Stimulated activated CD8-positive, alpha-beta memory T cell treated with anti-CD3 and anti-CD28 coated beads, Interleukin-7, amount 100 ng/mL, for 1 hour (primary cell): ENCODE measurements at places on chromosomes 7 and 10.

DNA sequence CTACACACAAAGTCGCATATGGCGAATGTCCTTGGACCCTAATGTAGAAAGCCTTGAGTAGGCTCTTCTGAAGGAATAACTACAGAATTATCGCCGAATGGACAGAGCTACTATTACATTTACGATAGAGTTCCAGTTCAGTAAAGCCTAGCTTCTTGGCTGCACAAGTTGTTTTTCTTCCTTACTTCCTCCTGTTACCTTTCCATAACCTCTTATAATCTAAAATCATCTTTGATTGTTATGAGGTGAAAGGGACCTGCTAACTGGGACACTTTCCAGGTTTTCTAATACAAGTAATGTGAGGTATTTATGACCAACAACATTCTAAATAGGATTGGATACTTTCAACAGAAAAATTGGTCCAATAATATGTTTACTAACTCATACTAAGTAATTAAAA lies 31.2 kb downstream of the MACC1 start:
- DNase-seq = no peak

DNA sequence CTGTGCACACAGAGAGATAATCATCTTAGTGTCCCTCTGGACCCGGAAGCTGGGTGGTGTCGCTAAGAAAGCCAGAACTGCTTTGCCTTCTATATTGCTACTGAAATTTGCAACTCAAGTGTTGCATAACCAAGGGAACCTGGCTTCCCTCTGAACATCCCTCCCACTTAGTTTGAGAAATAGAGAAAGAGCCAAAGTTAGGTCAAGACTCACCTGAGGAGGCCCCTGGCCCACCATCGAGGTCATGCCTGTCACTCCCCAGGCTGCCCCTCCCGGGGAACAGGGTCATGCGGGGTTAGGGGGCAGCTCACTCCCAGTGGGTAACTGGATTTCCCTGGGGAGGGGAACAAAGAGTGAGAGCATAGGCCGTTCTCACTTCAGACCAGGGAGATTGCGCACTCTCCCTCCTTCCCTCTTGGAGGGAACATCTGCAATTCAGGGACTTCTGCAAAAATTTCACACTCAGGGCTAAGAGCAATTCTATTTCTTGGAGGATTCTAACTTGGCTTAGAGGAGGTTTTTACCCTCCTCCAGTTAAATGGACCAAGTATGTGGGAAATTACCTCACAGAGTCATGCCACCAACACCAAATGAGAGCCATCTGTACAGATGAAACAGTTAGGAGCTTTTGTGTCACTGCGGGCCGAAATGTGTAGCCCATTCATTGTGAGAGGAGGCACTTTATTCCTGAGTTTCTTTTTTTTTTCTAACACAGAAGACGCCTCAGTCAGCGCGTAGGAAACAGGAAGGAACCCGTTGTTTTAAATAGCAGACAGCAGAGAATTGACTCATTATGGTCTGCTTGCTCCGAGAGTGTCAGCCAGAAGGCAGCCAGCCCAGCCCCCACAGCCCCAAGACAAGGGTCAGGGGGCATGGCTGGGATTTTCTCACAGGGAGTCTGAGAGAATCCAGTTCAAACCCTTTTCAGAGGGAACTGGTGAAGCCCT lies 221.3 kb downstream of the ARHGAP12 start:
- peak; percentile 11 for DNase-seq

DNA sequence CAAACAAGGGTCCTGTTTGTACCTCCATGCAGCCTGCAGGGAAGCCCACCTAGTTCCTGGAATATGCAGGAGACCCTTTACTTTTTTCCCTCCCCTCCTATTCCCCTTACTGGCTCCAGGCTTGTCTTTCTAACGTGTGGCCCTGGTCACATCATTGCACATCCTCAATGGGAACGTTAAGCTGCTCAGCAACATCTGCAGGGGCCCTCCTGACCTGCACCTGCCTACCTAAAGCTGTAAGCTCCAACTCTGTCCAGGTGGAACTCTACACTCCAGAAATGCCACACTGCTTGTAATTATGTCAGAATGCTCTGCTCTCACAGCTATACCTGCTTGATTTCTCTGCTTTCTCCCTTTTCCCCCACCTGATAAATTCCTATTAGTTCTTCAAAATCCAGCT lies 72.1 kb downstream of the ARMC3 start:
- no peak for DNase-seq

- no peak for DNase-seq
These were observed 439 bp downstream of the IQUB start for GRCh38 chr7:123533929-123534382.

- DNase-seq = no peak
These were observed 15.0 kb upstream of the MCM10 start for GRCh38 chr10:13146379-13146778.

DNA sequence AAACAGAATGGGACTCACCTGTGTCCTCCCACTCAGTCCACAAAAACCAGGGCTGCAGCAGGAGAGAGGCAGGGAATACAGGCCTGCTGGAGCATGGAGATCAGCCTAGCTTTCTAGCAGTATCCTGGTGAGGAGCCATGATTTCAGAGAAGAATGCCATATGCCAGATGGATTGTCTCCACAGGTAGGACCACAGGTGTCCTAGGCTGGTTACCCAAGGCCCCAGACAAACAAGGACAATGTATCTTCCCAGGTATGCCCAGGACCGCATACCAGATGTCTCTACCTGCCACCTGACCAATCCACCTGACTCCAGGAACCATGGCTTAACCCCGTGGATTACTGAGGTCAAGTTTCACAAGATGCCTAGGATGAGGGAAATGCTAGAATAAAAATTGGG lies 295.4 kb upstream of the NPSR1 start:
- no peak for DNase-seq

GRCh38 chr10:14608381-14609001 lies 166.2 kb downstream of the FAM107B start:
- DNase-seq = no peak

GRCh38 chr7:39271402-39271801 lies 293.7 kb downstream of the POU6F2 start:
- DNase-seq = no peak

GRCh38 chr10:74384615-74385183 lies 233.7 kb downstream of the ADK start:
- no peak for DNase-seq

GRCh38 chr7:11319491-11320274 lies 346.0 kb downstream of the PHF14 start:
- DNase-seq = no peak

DNA sequence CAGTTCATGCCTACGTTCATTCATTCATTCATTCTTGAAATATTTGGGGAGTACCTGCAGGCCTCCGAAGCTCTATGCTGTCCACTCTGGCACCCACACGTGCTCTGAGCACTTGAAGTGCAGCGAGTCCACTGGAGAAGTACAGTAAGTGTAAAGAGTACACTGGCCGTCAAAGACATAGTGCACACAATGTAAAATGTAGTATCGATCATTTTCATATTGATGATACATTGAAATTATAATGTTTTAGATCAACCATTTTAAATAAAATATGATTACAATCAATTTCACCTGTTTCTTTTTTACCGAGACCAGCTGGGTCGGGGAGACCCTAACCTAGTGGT lies 37.0 kb upstream of the PURB start:
- no peak for DNase-seq

DNA sequence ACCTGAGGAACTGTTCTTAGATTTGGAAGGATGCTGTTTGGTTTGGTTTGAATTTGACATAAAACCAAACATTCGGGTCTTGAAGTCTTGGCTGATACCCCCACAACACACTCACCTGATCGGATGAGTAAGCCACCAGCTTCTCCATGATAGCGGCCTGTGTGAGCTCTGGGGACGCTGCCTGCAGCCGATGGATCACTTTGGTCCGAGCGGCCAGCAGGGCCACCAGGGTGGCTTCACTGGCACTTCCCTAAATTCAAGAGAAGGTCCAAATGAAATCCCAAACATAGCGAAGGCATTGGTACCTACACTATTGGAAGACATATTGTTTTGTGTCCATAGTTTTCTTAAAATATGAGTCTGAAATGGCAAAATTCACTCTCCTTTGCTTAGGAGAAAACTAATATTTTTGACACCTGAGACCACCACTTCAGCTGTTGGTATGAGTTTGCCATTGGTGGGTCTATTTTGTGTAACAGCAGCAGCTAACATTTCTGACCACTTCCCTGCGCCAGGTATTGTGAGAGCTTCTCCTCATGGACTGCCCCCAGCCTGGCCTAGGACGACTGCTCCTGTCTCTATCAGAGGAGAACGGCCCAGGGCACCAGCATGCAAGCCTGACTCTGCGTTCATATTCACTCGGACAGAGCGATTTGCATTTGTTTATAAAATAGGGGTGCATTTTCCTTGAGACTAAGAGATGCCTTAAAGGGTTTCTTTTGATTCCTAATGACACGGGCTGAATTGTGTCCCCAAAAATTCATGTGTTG lies 35.9 kb downstream of the DDC start:
- no peak for DNase-seq

DNA sequence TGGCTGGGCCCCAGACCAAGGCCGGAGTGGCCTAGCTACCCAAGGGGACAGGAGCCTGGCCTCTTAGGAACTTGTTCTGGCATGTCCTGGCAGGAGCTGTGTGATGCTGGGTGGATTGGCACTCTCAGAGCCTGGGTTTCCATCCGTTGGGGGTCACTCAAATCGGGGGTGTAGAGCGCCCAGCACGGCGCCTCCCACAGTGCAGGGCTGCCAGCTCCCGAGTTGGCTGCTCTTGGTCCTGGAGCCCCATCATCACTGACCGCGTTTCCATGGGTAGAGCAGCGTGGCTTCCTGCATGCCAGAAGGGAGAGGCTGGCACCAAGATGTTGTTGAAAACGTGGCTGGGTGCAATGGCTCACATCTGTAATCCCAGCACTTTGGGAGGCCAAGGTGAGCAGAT lies 70.3 kb downstream of the UNCX start:
- no peak for DNase-seq

GRCh38 chr10:130871406-130871805 lies 440.1 kb downstream of the TCERG1L start:
- no peak for DNase-seq

DNA sequence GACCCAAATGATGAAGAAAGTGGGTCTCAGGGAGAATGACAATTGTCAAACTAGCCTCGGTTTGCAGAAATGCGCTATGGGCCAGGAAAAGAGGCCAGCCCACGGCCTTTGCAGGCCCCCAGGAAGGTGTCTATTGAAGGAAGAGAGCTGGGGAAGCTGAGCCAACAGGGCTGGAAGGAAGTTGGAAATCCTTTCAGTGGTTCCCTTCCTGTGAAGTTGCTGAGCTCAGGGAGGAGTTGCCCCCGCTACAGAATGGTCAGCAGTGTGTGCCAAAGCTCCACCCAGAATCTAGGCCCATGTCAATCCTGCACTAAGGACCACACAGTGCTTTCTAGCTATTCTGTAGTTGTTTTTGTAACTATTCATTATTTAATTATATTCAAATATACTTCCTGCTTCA lies 91.6 kb upstream of the ANLN start:
- no peak for DNase-seq

DNA sequence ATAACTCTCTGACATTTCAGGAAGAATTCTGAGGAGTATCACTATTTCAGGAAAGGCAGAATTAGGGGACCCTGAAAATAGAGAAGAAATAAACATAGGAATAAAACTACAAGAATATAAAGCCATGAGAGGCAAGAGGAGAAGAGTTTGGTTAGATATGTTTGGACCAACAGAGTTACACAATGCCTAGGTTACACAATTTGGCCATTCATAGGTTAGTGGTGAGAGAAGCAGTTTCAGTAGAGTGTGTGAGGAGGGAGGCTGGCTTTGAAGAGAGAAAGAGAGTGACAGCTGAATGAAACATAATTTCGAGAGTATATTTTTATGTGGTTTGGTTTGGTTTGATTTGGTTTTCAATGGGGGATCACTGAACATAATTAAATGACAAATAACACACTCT lies 783.2 kb upstream of the LRRN3 start:
- DNase-seq = no peak
